ENCODE measurements at places on chromosomes 6 and 20. TPM values are rescaled to one million over a fixed set of nuclear protein-coding genes. Genes with fewer than 3 reads are reported as not detected.

The MUC21 gene
- total RNA-seq = not detected

The KHDRBS2 gene
- total RNA-seq = not detected

The RNF182 gene
- total RNA-seq = not detected

The OPN5 gene
- not detected for total RNA-seq

The PPP1R14C gene
- 7.8 TPM for total RNA-seq

The CRISP2 gene
- total RNA-seq = not detected

The TFAP2B gene
- total RNA-seq = not detected

The DEFB132 gene
- not detected for total RNA-seq

The SLC22A2 gene
- total RNA-seq = not detected

The NNAT gene
- 0.32 TPM for total RNA-seq

The PTPRT gene
- total RNA-seq = 0.16 TPM

The PARD6B gene
- 0.32 TPM for total RNA-seq

The PRL gene
- total RNA-seq = not detected

The UBE2C gene
- total RNA-seq = 32.7 TPM

The MTG2 gene
- total RNA-seq = 10.7 TPM

The CST4 gene
- total RNA-seq = not detected

The LAMA2 gene
- 214 TPM for total RNA-seq

The C6orf52 gene
- total RNA-seq = not detected

The ULBP3 gene
- total RNA-seq = 19.3 TPM

The MCHR2 gene
- not detected for total RNA-seq

The DEK gene
- total RNA-seq = 37.7 TPM

The SCRT2 gene
- not detected for total RNA-seq

The MTFR2 gene
- total RNA-seq = 0.90 TPM

The DACT2 gene
- 7.8 TPM for total RNA-seq

The CRISP3 gene
- not detected for total RNA-seq

The ZNF334 gene
- total RNA-seq = 2.6 TPM

The SPATS1 gene
- total RNA-seq = not detected

The GPRC6A gene
- not detected for total RNA-seq

The GDAP1L1 gene
- total RNA-seq = not detected

The GSTA2 gene
- not detected for total RNA-seq

The MCCD1 gene
- not detected for total RNA-seq

The AIF1 gene
- not detected for total RNA-seq

The C2 gene
- 2.2 TPM for total RNA-seq

The NAPB gene
- 3.8 TPM for total RNA-seq

The ZFP57 gene
- total RNA-seq = not detected

The GPR6 gene
- total RNA-seq = not detected

The FOXA2 gene
- total RNA-seq = not detected

The OLIG3 gene
- not detected for total RNA-seq

The RPP21 gene
- 23.7 TPM for total RNA-seq

The SLC4A11 gene
- 0.81 TPM for total RNA-seq

The SLC35D3 gene
- not detected for total RNA-seq

The CLVS2 gene
- not detected for total RNA-seq

The C4B gene
- 6.0 TPM for total RNA-seq

The APOBEC2 gene
- not detected for total RNA-seq

All from cardiac atrium fibroblast (primary cell).